ENCODE measurements at places on chromosomes 12 and 14.

DNA sequence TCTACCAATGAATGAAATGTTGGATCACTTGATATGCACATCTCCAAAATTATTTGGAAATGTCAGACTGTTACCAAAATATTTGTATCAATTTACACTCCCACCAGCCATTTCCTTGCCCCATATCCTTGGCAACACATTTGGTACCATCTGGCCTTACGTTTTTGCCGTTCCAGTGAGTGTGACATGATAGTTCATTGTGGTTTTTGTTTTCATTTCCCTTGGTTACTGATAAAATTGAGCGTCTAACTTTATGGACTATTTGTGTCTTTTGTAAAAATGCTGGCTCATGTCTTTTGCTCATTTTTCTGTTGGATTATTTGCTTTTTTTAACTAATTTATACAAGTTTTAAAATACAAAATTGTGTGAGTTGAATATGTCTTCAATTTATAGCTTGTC lies 11.0 kb downstream of the KLHDC1 start:
- no peak for DNase-seq

DNA sequence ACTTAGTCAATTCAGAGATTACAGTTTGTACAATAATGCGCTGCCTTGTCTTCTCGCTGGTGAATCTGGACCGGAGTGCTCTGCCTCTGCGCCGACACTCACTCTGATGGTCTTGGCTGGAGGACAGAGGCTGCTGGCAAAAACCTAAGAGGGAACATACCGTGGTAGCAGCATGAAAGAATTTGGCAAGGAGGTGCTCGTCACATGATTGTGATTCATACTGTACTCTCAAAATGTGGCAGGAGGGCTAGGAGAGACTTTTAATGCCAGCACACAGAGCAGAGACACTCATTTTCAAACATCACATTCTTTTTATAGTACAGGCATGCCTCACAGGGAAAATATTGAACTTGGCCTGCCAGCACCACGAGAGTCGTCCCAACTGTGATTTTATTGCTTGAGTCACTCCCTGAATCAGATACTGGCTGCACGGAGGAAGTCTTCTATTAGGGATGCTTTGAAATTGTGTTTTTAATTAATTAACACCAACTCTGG lies 67.8 kb downstream of the HMGA2 start:
- DNase-seq, result peak; percentile 37

- no peak for DNase-seq
Observed at GRCh38 chr14:95507701-95508103, 8.7 kb downstream of the SYNE3 start.

- DNase-seq, result no peak
Observed at GRCh38 chr14:90811641-90812040, 4.6 kb downstream of the TTC7B start.

DNA sequence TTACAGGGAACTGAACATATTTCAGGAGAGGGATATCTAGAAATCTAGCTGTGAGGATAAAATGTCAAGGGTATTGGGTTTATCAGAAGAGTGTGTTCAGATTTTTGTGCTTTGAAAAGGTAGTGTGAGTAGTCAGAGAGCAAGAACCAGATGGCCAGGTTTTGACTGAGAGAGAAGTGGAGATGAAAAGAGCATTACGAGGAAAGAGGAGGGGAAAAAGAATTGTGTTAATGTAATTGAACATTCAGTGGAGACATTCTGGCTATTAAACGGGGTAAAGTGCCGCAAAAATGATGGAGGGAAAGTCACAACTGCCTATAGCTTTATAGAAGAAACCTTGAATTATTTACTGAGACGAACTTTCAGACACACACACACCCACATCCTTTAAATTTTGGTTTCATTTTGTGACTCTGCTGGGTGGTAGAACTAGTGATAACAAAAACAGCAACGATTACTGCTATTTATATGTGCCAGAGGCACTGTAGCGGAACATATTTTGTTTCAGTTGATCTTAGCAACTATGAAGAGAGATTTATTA lies 213.6 kb downstream of the ERC1 start:
- no peak for DNase-seq

DNA sequence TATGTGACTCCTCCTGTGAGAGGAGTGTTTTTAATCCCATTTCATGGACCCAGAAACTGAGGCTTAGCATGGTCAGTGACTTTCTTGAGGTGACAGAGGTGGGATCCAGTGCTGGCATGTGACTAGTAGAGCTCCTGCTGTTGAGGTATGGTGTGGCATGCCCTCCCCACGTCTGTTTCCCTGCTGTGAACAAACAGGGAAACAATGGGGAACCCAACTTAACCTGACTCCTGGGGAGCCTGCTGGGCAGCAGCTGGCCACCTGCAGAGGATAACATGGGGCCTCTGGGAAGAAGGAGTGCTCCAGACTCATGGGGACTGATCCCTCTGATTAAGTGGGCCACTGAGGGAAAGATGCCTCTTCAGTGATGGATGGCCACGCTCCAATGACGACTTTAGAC lies 114.0 kb downstream of the BEGAIN start:
- no peak for DNase-seq

DNA sequence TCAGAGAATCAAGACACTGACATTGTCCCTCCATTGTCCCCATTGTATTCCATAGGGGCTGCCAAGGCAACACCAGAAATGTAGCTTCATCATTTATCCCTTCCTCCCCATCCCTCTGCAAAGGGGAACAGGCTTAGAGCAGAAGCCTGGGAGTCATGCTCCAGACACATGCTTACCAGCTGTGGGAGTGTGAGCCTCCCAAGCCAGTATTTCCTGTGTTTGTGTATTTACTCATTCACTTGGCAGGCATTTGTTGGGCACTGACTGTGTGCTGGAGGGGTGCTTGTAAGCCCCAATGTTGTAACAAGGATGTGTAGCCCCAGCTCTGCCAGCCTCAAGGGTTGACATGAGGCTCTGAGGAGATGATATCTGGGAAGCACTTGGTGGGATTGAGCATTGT lies 46.0 kb upstream of the TCL1A start:
- DNase-seq, result no peak

GRCh38 chr12:94180558-94181296 lies 32.4 kb downstream of the PLXNC1 start:
- DNase-seq, result no peak

DNA sequence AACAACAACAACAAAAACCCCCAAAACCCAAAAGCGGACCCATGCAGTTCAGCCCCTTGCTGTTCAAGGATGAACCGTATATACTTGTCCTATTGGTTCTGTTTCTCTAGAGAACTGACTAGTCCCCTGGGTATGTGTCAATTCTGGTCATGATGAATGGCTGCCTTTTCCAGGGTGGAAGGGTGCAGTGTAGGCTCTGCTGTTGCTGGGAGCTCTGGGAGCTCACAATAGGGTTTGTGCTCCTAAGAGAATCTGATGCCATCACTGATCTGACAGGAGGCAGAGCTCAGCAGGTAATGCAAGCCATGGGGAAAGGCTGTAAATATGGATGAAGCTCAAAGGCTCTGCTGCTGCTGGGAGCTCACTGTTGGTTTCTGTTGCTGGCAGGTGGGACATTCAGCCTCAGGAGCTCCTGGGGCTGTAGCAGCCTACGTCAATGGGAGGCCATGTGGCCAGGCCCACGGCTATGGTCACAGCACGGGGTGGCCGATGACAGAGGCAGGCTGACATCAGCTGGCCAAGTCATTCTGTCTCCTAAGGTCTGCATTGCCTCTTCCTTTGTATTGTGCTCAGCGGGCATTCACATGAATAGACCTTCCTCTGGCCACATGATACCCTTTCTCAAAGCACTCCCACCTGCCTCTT lies 37.9 kb downstream of the DLK1 start:
- peak; percentile 44 for DNase-seq

DNA sequence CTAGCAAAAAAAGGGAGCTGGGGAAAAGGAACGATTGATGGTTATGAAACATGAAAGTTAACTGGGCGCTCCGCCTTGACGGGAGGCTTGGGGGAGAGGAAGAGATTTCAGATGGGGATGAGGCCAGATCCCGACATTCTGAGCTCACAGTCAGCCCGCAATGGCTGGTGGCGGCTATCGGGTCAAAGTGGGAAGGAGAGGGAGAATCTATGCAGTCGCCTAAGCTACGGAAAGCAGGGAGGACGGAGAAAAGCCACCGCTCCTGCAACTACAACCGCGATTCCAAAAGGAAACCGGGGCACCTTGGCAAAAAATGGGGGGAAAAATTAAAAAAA lies 502 bp downstream of the MPHOSPH9 start:
- no peak for DNase-seq

Data from iPS-NIHi11 (cell line).